ENCODE measurements at places on chromosomes 7 and 10.

DNA sequence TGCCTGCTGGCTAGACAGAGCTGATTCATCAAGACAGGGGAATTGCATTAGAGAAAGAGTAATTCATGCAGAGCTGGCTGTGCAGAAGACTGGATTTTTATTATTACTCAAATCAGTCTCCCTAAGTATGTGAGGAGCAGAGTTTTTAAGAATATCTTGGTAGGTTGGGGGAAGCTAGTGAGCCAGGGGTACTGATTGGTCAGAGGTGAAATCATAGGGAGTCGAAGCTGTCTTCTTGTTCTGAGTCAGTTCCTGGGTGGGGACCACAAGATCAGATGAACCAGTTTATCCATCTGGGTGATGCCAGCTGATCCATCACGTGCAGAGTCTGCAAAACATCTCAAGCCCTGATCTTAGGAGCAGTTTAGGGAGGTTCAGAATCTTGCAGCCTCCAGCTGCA lies 39.8 kb downstream of the FOXI2 start:
- DNase-seq, result no peak

DNA sequence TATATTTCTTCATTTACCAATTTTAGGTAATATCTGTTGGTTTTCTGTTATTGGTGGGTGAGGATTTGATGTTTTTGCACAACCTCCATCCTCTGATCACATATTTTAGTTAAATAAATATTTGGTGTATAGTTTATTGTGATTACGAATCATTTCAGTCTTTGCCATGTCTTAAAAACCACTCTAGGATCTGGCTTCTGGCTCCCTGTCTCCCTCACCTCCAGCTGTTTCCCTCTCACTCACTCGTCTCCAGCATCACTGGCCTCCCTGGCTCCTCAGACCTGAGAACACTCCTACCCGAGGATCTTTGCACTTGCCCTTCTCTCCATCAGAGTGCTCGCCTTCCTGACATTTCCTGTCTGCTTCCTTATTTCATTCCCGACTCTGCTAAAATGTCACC lies 50.7 kb upstream of the NRF1 start:
- no peak for DNase-seq

GRCh38 chr7:38299275-38299931 lies 26.0 kb upstream of the TARP start:
- no peak for DNase-seq

DNA sequence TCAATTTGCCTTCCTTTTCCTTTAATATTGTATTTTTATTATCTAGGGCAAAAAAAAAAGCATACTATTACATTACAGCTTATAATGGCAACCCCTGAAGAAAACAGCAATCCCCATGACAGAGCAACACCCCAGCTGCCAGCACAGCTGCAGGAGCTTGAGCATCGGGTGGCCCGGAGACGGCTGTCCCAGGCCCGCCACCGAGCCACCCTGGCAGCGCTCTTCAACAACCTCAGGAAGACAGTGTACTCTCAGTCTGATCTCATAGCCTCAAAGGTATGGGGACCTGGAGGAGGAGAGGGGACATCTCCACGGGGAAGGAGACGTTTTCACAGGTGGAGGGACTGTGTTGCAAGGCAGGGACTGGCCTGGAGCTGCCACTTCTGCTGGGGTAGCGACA lies 6.8 kb downstream of the STRA8 start:
- no peak for DNase-seq

DNA sequence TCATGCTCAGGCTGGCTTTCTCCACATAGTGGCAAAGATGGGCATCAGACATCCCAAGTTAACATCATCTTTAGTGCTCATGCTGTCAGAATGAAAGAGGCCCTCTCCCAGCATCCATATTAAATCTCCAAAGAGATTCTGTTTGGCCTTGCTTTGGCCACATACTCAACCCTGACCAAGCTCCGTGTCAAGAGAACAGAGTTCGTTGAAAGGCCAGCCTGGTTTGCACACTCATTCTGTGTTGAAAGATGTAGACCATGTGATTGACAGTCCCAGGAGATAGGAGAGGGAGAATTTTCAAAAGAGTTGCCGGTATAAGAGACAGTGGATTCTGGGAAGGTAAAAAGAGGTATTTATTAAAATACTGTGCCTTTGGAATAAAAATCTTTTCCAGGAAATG lies 19.7 kb downstream of the MET start:
- no peak for DNase-seq

DNA sequence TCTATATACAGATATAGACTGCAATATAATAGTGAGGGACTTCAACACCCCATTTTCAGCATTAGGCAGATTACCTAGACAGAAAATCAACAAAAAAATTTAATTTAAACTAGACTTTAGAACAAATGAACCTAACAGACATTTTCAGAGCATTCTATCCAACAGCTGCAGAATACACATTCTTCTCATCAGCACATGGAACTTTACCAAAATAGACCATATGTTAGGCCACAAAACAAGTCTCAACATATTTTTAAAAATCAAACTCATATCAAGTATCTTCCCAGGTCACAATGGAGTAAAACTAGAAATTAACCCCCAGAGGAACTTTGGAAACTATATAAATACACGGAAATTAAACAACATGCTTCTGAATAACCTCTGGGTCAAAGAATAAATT lies 169.6 kb downstream of the MTERF1 start:
- no peak for DNase-seq

- DNase-seq, result no peak
These were observed 11.1 kb downstream of the LRRN3 start for GRCh38 chr7:111101856-111102646.

GRCh38 chr7:121138262-121138933 lies 149.9 kb downstream of the CPED1 start:
- peak; percentile 74 for DNase-seq

GRCh38 chr7:46285878-46286277 lies 364.8 kb upstream of the IGFBP3 start:
- no peak for DNase-seq

DNA sequence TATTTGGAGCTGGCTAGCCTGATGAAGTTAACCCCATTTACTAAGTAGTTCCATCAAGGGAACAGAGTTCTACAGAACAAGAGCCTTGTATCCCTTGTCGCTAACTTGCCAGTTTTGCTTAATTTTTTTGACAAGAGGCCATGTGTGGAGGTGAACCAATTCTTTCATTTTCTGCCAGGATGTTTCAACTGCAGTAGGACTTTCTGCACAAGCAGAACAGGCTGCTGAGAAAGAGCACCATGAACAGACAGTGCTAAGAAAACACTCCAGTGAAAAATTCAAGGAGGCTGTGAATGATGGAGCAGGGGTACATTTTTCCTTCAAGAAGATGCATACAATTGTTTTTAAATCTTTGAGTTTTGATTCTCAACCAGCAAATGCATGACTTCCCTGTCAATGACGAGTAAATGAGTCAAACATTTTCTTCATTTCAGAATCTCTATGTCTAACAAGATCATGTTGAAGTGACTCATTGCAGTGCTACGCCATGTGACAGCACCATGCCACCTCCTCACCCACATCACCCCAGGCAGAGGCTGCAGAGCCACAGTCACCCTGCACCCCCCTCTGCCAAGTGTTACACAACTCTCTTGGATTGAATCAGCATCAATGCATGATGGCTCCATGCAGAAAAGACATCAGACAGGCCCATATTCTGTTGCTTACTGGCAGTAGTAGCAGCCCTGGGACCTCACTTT lies 193.1 kb downstream of the COBL start:
- no peak for DNase-seq

GRCh38 chr7:152862006-152862405 lies 102.5 kb downstream of the ACTR3B start:
- DNase-seq, result no peak

DNA sequence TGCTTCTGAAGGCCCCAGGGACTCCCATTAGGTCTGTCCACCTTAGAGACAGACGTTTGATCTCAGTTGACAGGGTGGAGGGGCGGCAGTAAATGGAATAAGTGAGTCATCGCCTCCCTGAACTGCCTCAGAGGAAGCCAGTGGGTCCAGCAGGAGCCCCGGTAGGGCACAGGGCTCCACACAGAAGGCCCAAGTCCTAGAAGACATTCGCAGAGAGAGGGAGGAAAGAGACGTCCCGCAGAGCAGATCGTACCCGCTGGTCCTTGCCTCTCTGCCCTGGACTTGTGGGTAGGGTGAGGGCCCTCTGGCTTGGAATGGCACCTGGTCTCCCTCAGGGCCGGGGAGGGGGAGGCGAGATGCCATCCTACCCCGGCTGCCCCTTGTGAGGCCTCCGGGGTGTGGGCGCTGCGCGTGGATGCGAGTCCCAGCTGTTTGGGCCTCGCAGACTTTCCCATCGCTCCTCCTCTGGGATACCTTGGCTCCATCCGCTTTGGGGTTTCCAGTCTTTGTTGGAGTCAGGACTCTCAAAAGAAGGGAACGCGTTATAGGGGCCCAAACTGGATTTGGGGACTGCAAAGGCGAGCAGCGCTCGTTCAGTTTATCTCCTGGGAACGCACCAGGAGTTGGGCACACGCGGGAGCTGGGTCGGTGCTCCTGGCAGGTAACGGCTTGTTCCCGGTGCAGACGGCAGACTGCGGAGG lies 5.1 kb downstream of the TLX1 start:
- peak; percentile 37 for DNase-seq

DNA sequence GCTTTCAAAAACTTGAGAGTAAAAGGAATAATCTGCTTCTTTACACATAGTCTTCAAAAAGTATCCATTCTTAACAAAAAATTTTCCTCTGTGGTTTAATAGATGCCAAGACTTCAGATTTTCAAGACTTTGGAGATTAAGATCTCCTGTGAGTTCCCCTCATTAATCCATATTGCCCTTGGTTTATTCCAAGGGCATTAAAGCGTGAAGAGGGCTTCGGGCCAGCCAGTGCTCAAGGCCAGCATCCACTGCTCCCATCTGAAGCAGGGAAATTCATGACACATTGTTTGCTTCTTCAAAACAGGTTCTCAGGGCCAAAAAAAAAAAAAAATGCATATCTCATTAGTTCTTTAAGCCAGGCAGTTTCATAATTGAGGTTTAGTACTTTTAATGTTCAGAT lies 137.3 kb upstream of the RHOBTB1 start:
- no peak for DNase-seq

DNA sequence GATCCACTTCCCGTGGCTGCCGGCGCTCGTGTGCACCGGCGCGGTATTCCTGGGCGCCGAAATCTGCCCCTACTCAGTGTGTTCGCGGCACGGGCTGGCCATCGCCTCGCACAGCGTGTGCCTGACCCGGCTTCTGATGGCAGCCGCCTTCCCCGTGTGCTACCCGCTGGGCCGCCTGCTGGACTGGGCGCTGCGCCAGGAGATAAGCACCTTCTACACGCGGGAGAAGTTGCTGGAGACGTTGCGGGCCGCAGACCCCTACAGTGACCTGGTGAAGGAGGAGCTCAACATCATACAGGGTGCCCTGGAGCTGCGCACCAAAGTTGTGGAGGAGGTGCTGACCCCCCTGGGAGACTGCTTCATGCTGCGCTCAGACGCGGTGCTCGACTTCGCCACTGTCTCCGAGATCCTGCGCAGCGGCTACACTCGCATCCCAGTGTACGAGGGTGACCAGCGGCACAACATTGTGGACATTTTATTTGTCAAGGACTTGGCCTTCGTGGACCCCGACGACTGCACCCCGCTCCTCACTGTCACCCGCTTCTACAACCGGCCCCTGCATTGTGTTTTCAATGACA lies 1.3 kb downstream of the CNNM1 start:
- no peak for DNase-seq

- peak; percentile 57 for DNase-seq
These were observed 25.4 kb downstream of the STAM start for GRCh38 chr10:17669185-17669872.

DNA sequence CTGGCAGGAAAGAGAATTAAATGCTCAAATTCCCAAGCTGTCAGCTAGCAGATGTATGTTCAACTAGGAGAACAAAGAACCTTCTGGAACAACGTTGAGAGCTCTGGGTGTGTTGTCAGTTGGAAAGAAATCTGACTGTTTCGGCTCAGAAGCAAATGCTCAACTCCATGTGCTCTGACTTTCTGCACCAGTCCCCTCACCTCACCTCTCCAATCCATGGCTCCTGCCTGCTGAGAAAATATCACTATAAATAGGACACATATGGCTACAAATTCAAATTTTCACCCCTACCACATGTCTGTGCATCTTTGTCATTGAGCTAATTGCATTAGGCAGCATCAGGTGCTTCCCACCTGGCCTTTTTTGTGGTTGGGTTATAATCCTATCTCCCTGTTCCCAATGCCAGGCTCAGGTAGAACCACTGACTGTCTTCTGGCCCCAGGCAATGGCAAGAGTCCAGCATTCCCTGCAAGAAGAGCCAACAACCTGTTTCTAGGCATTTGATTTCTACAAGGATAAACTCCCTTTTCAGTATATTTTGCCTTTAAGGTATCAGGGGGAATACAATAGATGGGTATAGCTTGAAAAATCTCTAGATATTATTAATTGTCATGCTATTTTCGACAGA lies 142.6 kb upstream of the LSM8 start:
- no peak for DNase-seq

DNA sequence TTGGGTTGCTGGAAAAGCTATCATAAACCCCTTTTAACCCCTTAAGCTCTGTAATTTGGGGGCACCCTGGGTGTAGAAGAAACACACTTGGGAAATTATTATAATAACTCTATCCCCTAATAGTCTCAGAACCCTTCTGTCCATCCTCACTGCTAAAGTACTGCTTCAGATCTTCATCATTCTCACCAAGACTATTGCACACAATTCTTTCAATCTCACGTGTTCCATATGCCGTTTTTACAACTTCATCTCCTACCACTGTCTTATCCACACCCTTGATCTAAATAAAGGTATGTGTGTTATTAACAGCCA lies 15.8 kb downstream of the ANKRD22 start:
- DNase-seq, result no peak

DNA sequence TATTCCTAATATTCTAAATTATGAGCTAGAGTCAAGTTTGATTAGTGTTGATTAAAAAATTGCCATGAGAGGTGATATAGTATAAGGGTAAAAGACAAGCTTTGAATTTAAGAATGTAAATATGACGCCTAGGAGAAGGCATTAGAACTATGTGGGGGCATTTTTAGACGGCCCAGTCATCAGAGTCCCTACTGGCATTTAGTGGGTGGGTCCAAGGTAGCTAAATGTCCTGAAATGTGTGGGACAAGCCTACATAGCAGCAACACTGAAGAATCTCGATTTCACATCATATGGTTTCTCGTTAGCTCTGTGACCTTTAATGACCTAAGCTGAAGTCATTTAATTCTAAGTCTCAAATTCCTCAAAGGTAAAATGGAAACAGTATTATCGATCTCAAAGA lies 133.5 kb downstream of the SGMS1 start:
- DNase-seq, result no peak

DNA sequence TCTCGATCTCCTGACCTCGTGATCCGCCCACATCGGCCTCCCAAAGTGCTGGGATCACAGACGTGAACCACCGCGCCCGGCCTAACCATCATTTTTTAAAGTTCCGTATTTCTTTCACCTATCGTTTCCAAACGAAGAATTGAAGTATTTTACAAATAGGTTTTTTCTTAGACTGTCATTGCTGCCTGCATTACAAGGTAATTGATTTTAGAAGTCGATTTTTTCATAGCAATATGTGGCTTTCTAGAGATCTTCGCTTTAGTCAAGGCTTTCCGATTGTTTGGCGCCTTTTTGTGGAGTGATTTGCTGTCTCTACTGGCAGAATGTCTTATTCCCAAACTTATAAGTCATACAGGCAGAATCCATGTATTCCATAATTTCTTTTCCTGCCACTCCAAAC lies 109.2 kb downstream of the TRIL start:
- DNase-seq, result no peak

Data from B cell (primary cell).